ENCODE measurements at places on chromosomes 3 and 15. TPM values are rescaled to one million over a fixed set of nuclear protein-coding genes. Genes with fewer than 3 reads are reported as not detected.

DNA sequence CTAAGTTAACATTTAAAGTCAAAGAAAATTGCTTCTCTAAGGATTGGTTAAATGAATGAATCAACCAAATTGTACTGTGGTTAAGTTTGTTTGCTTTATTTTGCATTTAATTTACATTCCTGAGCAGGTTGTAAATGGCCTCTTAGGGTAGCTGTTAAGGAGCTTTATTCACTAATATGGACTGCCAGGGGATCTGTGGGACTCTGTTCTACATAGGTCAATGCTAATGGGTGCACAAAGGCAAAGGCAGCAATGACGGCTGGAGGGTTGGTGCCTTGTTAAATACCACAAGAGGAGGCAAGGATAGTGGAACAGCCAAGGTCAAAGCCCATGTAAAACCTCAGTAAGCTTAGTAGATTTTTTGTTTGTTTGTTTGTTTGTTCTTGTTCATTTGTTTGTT, 89.3 kb upstream of the P2RY1 start:
- no peak overlapping the region for H3K4me3 ChIP-seq
- DNase-seq, result no peak
- H3K27me3 ChIP-seq, result no peaks in the 10 kb centered on the region

DNA sequence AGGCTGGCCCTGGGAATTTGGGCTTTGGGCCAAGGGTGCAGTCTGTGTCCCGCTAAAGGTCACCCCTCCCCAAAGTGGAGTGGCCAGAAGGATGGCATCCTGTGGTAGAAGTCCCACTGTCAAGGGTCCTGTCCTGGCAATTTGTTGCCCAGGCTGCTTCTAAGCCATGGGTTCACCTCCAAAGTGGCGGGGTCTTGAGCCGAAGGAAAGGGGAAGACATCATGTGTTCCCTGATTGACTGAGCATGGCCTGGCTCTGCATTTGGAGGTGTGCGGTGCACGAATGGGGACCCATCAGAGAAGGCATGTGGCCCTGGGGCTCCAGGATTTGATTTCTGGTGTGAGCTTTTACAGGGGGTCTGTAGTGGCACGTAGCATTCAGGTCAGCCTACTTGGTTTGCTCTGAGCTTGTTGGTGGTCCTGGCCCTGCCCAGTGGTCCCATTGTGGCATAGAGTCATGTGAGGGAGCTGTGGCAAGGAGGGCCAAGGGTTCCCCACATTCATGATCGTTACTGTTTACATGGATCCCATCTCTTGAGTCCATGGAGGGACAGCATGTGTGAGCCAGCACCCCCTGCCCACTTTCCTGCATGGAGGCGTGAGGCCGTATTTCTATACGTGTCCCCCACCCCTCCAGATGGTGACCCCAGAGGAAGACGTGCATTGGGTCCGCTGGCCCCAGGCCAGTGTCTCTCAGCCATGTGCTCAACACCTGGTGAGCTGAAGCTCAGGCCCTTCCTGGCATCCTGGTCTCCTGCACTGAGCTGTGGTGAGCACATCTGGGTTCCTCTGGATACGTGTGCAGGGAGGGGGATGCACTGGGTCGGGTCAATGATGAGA, 225.1 kb downstream of the SNRPN start:
- no peak overlapping the region for H3K27ac ChIP-seq
- no peaks in the 10 kb centered on the region for H3K27me3 ChIP-seq
- H3K36me3 ChIP-seq, result no peaks in the 10 kb centered on the region

GOLGA6A gene
- not detected for total RNA-seq

DNA sequence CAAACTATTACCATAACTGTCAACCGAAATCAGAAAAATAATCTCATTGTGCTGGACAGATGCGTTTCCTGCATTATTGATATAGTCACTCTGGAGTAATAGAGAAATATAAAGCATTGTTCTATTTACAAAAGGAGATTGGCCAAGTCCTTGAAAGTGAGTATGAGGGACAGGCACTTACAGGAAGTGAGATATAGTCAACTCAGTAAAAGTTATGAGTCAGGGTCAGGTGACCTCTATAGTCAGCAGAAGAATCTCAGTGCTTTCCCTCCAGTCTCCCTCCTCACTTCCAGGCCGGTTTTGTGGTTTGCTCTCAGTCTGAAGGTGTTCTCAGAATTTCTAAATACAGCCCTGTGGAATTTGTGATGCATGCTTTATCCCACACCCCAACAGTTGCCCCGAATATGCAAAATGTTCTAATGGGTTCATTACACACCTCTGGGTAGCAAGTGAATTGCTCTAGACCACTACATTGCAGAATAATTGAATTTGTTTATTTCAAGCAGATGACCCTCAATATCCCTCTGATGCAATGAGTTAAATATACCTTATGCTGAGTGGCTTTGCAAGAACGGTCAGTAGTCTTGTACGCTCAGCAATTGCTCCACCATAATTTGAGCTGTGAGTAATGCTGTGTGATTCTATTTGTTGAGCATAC, 787.7 kb downstream of the MCTP2 start:
- no peaks in the 10 kb centered on the region for H3K27me3 ChIP-seq
- H3K4me1 ChIP-seq, result peaks cover 31% of the 10 kb centered on the region
- H3K4me3 ChIP-seq, result no peak overlapping the region
- no peak overlapping the region for H3K27ac ChIP-seq
- no peaks in the 10 kb centered on the region for H3K36me3 ChIP-seq

- H3K27me3 ChIP-seq, result no peaks in the 10 kb centered on the region
- H3K27ac ChIP-seq, result peak within 1 kb of the TSS; percentile 86
- H3K4me1 ChIP-seq, result peaks cover 9% of the 10 kb centered on the region
- H3K36me3 ChIP-seq, result no peaks in the 10 kb centered on the region
- peak; percentile 62 for DNase-seq
These were observed at the start of gene ACP3 for GRCh38 chr3:132317229-132317948. ACP3 (plus strand) TSS chr3:132317407; CDS start chr3:132317457, 50 bp downstream.

DNA sequence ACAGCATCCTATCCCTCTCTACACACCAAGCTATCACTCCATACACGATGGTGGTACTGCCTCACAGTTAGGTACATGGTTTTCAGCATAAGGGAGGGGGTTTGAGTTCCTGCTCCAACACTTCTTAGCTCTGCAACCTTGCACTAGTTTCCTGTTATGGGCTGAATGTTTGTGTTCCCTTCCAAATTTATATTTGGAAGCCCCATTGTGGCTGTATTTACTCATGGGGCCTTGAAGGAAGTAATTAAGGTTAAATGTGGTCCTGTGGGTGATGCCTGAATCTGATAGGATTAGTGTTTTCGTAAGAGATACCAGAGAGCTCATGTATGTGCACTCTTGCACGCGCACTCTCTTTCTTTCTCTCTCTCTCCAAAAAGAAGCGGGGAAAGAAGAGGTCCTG, 259.4 kb downstream of the RORA start:
- no peaks in the 10 kb centered on the region for H3K27me3 ChIP-seq
- no peak overlapping the region for H3K4me3 ChIP-seq
- no peaks in the 10 kb centered on the region for H3K4me1 ChIP-seq

- DNase-seq, result no peak
- peaks cover 37% of the 10 kb centered on the region for H3K4me1 ChIP-seq
- H3K27me3 ChIP-seq, result no peaks in the 10 kb centered on the region
- H3K4me3 ChIP-seq, result no peak overlapping the region
- peak overlapping the region; percentile 26 for H3K27ac ChIP-seq
- H3K36me3 ChIP-seq, result no peaks in the 10 kb centered on the region
These were observed 85.1 kb downstream of the DNAJB8 start for GRCh38 chr3:128381609-128382008.
